NCI-H187 (cell line): ENCODE measurements at places on chromosomes 2 and 18.

DNA sequence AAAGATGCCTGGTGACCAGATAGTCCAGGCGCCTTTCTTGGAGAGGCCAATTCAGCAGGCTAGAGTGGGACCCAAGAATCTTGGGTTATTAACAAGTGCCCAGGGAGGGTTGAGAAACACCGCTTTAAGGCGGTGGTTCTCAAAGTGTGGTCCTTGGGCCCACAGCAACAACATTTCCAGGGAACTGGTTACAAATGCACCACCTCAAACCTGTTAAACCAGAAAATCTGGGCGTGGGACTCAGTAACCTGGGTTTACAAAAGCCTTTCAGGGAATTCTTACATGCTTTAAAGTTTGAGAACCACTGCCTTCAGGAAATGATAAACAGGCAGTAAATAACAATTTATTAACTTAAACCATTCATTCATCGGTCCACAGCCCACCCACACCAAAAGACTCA is 92.5 kb downstream of the SP3 start:
- DNase-seq: no peak

- no peak for DNase-seq
These were observed 112.5 kb upstream of the SLC38A11 start for GRCh38 chr2:165067643-165068486.

DNA sequence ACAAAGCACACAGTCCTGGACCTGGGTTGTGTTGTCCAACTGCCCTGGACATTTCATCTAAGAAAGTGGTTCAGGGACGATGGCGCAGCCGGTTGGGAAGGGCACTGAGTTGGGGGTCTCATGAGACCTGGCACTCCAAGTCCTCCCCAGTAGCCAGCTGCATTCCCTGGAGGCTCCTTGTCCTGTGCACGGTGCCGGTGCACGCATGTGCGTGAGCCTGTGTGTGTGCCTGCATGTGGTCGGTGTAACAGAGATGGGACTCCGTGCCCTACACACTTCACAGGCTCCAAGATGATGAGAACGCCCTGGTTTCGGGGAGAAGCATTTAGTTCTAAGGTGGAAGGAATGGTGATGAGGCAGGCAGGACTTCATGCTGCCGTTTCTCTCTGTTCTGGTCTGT is 124.9 kb upstream of the PXDN start:
- DNase-seq: no peak

- no peak for DNase-seq
These were observed 96.2 kb upstream of the BCL2L11 start for GRCh38 chr2:111024496-111024895.

- DNase-seq: no peak
These were observed 49.3 kb upstream of the GALNT3 start for GRCh38 chr2:165843351-165843750.

DNA sequence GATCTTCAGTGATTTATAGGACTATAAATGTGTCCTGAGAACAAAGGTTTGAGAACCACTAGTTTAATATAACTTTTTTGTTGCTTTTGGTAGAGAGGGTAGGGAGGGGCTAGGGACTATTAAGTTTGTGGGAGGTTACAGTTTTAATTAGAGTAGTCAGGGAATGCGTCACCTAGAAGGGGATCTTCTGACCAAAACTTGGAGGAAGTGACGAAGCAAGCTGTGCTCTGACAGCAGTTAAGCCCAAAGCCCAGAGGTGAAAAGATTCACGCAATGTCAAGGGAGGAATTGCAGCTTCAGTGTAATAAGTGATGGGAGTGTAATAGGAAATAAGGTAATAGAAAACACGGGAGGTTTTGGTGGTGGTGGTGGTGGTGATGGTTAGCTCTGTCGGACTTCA is 8.1 kb downstream of the TDRD15 start:
- no peak for DNase-seq

DNA sequence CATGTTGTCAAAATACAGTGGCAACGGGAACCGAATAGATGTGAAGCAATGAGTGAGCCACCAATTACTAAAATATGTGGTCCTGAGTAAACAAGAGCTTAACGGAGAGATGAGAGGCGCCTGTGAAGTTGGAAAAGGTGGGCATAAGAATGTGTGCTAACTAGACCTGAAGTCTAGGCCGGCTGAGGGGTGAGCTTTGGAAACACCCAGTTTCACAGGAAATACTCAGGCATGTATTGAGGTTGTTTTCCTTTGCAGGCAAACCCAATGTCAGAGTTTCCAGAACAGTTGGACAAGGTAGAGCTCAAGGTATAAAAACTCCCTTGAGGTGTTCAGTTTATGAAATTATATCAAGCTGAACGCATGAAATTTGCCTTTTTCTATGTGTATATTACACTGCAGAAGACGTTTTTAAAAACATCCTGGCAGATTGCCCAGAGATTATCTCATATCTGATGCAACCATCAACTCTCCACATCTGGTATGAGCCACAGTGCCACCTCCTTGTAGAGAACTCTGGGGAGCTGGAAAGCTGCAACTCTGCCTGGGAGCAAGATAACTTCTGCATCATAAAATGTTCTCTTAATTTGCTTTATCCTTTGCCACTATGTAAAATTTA is 3.9 kb upstream of the WDSUB1 start:
- no peak for DNase-seq

- no peak for DNase-seq
These were observed 36.5 kb downstream of the ST3GAL5 start for GRCh38 chr2:85852152-85852840.

DNA sequence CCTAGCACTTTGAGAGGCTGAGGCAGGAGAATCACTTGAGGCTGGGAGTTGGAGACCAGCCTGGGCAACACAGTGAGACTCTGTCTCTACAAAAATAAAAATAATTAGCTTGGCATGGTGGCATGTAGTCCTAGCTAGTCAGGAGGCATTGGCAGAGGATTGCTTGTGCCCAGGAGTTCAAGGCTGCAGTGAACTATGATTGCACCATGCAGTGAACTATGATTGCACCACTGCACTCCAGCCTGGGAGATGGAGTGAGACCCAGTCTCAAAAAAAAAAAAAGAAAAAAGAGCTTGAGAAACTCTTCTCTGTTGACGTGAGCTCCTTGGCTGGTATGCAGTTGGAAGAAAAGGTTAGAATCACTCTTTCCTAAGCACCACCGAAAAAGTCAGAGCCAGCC is 125.1 kb upstream of the TNP1 start:
- no peak for DNase-seq

- DNase-seq: no peak
These were observed 109.7 kb downstream of the ERBB4 start for GRCh38 chr2:212428681-212429478.

- no peak for DNase-seq
These were observed 123.7 kb downstream of the HNMT start for GRCh38 chr2:138087751-138088593.

- DNase-seq: no peak
These were observed 2.0 kb upstream of the GAD1 start for GRCh38 chr2:170814533-170815230.

- DNase-seq: no peak
These were observed 1.8 kb downstream of the LRRFIP1 start for GRCh38 chr2:237629188-237629534.

GRCh38 chr2:121199281-121200010 is 85.6 kb downstream of the TFCP2L1 start:
- DNase-seq: no peak

DNA sequence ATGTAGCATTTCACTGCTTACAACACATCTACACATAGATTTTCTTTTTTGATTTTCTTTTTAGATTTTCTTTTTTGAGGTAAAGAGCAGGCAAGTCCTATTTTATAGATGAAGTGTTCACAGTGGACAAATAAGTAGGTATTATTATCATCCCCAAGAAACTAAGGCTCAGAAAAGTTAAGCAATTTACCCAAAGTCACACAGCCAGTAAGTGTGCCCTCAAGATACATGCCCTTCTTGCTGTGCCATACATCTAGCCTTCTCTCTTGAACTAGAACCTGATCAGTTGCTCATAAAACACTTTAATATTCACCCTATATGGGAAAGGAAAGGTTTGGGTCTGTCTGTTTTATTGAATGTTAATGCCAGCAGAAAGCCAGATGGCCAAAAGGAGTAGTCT is 50.3 kb downstream of the DAPL1 start:
- DNase-seq: no peak

GRCh38 chr18:59927246-59927825 is 27.5 kb downstream of the PMAIP1 start:
- DNase-seq: no peak

GRCh38 chr2:24104906-24105305 is 18.2 kb downstream of the PFN4 start:
- no peak for DNase-seq

- DNase-seq: no peak
These were observed 23.6 kb downstream of the FZD5 start for GRCh38 chr2:207746131-207746530.

- no peak for DNase-seq
These were observed 31.1 kb upstream of the MAPRE2 start for GRCh38 chr18:35010156-35010555.

DNA sequence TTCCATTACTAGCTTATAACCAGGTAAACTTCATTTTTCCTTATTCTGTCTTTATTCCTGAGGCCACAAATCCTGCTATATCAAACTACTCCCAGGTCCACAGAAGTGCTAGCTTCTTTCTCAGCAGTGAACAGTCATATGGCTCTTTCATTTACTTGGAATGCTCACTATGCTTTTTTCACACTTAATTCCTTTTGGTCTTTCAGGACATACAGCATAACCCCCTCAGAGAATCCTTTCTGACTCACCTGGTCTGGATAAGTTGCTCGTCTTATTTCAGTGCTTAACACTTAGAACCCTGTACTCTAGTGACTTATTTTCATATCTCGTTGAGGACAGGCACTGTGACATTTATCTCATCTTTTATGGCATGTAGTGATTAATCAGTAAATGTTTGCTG is 325.0 kb upstream of the UBE2E3 start:
- DNase-seq: no peak
